NCI-H526 treated with DMSO at 0.1 percent for 48 hours (cell line): ENCODE measurements at places on chromosomes 12 and 14.

DNA sequence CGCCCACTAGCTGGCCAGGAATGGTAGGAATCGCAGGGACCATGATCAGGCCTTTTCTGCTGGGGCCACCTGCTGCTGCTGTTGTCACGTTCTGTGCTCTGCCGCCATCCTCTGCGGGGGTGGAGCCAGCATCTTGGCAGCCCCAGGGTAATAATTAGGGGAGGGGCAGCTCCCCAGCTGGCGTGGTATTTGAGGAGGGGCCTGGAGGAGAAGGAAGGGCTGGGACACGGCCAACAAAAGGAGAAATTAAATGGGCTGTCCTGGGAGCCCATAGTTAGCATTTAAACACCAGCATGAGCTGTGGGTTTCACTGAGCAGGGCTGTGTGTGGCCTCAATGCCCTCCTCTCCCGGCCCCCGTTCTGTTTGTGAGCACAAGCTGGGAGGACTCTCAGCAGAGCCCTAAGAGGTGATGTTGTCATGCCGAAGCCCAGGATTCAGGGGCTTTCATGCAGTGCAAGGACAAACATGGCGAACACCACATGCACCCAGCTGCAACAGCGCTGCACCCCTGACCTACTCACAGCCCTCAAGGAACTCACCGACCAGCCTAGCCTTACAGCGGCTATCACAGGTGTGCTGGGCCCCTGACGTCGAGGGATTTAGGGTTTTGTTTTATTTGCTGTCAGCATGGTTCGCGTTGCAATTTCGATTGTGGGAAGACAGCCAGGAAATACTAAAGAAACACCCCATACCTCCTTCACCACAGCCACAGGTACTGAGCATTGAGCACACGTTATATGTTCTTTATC, 324.3 kb downstream of the CACNA1C start:
- DNase-seq = no peak

DNA sequence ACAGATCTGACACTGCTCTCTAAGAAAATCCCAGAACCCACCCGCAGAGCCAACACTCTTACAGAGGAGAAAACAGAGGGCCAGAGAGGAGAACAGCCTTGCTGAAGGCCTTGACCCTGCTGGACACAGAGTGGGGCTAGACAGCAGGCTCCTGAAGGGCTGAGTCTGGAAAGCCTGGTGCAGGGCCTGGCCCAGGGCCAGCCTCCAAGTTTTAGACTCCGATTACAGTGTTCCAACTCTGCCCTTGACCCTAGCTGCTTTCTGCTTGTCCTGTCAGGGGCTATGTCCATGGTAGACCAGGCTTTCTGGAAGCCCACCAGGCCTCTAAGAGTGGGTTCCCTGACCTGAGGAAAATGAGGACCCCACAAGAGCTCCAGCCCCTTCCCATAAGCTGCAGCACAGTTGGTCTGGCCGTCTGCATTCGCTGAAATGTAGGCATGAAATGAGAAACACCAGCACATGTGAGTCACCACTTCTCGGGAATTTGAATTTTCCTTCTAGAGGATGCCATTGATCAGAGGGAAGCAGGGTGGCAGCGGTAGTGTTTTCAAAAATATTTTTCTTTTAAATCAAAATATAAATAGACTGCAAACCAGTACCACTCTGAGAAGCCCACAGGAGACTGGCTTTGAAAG, 154.4 kb downstream of the CALM1 start:
- DNase-seq = no peak

- no peak for DNase-seq
Measured at GRCh38 chr12:116142936-116143898, 134.3 kb downstream of the MED13L start.

DNA sequence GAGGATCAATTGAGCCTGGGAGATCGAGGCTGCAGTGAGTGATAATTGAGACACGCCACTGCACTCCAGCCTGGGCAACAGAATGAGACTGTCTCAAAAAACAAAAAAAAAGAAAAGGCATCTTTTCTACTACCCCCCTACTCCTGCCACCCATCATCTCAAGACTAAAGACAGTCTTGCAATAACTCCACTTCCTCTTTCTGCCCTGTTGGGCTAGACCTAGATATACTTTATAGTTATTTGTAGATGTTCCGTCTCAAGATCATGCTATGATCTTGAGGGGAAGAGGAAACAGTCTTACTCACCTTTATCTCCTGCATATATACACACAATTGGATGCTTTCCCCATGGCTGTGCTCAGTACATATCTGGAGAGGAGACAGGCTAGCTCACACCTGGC, 12.1 kb upstream of the ESPL1 start:
- DNase-seq = no peak

- DNase-seq = no peak
Measured at GRCh38 chr12:127278351-127278750, 988.6 kb upstream of the TMEM132C start.

- no peak for DNase-seq
Measured at GRCh38 chr12:108668063-108668462, 34.4 kb upstream of the SELPLG start.

GRCh38 chr12:57811028-57811755, 7.3 kb downstream of the AVIL start:
- DNase-seq = no peak

GRCh38 chr14:79293482-79294177, 917.7 kb downstream of the DIO2 start:
- DNase-seq = no peak
